Placental pericyte (primary cell): ENCODE measurements at places on chromosomes 1 and 21. TPM values are rescaled to one million over a fixed set of nuclear protein-coding genes. Genes with fewer than 3 reads are reported as not detected.

The RGS4 gene
- total RNA-seq = 2.4 and 538 TPM in 2 replicates

The GBP2 gene
- 8.7 and 39.8 TPM in 2 replicates for total RNA-seq

The ICOSLG gene
- 0.57 and 1.1 TPM in 2 replicates for total RNA-seq

The HSD3B1 gene
- total RNA-seq = not detected in 2 replicates

The CHRM3 gene
- under 0.01 TPM in 2 replicates for total RNA-seq

The LCE1B gene
- not detected in 2 replicates for total RNA-seq

The ZNF593OS gene
- total RNA-seq = not detected in 2 replicates

The SLC2A5 gene
- total RNA-seq = 0.86 and 2.6 TPM in 2 replicates

The CYP4B1 gene
- not detected in 2 replicates for total RNA-seq

The KRTAP27-1 gene
- total RNA-seq = not detected in 2 replicates

The ELF3 gene
- 0.29 and 5.3 TPM in 2 replicates for total RNA-seq

The S100A14 gene
- total RNA-seq = not detected in 2 replicates

The ZNF669 gene
- total RNA-seq = 6.6 and 10.3 TPM in 2 replicates

The NHLH1 gene
- under 0.01 and 0.14 TPM in 2 replicates for total RNA-seq

The PAPPA2 gene
- total RNA-seq = 0.22 and 1.6 TPM in 2 replicates

The SLC16A4 gene
- total RNA-seq = 57.8 and 106 TPM in 2 replicates

The KRTAP19-3 gene
- total RNA-seq = not detected in 2 replicates

The SLC9C2 gene
- under 0.01 TPM in 1 of 2 replicates, not detected in the other for total RNA-seq

The XCL1 gene
- 0.14 and 0.22 TPM in 2 replicates for total RNA-seq

The GJA4 gene
- total RNA-seq = not detected in 2 replicates

The MFSD2A gene
- 11.9 and 25.2 TPM in 2 replicates for total RNA-seq

The LRRC53 gene
- total RNA-seq = not detected in 2 replicates

The G0S2 gene
- 53.2 and 78.7 TPM in 2 replicates for total RNA-seq

The ADCY10 gene
- total RNA-seq = under 0.01 and 0.22 TPM in 2 replicates

The CFHR1 gene
- not detected in 2 replicates for total RNA-seq

The BCAN gene
- total RNA-seq = not detected in 2 replicates

The TRIM67 gene
- total RNA-seq = not detected in 2 replicates

The B4GALT2 gene
- 73.1 and 133 TPM in 2 replicates for total RNA-seq
